ENCODE measurements at places on chromosomes 11 and 22. TPM values are rescaled to one million over a fixed set of nuclear protein-coding genes. Genes with fewer than 3 reads are reported as not detected.

Gene IL18
- 0.29 TPM for total RNA-seq

DNA sequence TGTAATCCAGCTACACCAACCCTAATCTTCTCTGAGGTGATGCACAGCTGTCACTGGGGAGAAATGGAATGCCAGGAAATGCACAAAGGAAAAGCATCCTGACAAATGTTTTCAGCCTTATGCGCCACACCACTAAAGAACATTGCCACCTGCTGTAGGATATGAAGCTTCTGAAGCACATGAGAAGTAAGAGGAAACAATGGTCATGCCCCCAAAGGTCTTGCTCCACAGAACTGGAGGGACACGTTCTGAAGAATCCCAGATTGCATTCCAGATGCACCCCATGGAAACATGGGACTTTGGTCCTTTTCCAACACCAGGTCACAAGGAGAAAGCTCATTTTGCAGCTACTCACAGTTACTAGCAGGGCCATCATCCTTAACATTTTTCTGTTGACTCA lies 48.7 kb upstream of the ZBED5 start:
- DNase-seq: no peak

- no peak for DNase-seq
These were observed 219.1 kb upstream of the CCDC179 start for GRCh38 chr11:23079382-23079813.

Gene PDE3B
- total RNA-seq: 12.3 TPM

DNA sequence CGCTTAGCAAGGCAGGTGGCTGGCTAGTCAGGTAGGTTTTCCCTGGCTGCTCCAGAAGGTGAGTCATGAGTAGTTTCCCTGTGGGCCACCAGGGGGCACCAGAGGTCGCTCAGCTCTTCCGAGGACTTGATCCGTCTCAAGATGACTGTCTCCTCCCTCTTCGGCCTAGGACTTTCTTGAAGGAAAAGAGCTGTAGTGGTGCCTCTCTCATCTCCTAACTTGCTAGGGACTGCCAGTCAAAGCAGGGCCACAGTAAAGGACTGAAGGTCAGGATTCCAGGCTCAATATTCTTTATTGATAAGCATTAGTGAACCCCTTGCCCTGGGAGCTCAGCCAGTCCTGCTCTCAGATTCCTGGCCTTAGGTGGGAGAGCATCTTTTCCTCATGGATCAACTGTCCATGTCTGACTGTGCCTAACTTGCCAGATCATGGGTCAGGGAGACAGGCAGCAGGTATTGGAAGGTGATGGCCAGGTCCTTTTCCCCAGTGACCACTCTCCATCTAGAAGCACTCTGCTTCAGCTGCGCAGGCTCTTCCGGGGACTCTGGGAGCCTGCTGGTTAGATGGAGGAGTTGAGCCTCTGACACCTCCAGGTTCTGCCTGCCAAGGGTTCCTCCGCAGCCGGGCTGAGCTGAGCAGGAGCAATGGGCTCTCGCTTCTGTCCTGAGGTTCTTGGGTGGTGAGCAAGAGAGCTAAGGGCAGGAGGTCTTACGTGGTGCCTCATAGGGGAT lies 1.9 kb downstream of the POLD4 start:
- DNase-seq: no peak

DNA sequence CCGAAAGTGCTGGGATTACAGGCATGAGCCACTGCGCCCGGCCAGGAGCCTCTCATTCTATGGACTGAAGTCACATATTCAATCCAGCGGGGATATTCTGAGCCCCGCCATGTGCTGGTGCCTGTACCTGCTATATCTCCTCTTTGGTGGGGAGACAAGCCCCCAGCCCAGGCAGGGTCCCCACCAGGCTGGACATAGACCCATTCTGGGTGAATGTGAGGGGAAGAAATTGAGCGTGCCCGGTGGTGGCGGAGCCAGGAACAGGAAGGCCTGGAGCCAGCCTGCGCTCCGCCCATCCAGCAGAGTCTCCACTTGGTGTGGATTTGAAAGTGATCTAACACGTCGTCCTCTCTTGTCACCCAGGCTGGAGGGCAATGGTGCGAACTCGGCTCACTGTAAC lies 38.0 kb upstream of the CSNK1E start:
- no peak for DNase-seq

DNA sequence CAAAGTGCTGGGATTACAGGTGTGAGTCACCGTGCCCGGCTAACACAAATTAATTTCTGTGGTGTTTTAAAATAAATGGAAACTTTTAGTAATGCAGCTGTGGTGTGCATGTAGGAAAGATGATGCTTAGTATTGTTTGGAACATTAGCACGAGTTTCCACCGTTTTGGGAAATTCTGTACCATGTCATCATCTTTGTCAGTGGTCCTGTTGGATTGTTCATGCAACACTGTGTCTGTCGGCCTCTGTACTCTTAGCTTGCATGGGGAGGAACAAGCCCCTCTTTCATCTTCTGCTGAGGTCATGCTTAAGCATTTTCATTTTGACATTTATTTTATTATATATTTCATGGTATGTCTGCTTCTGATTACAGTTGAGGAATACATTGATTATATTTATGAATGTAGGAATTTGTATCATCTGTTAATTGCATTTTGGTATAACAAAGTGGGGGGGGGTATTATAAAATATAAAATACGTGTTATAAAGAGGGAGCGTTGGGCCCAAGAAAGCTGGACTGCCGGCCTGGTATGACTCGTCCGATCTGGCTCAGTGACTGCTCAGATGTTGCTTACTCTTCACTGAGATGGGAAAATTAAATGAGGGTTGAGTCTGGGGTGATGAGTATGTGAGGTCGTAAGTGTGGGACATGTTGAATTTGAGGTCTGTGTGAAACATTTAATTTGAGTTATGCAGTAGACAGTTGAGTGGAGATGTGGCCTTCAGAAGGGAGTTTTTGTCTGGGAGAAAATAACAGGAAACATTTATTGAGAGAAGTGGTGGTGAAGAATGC lies 28.7 kb downstream of the CECR2 start:
- no peak for DNase-seq

DNA sequence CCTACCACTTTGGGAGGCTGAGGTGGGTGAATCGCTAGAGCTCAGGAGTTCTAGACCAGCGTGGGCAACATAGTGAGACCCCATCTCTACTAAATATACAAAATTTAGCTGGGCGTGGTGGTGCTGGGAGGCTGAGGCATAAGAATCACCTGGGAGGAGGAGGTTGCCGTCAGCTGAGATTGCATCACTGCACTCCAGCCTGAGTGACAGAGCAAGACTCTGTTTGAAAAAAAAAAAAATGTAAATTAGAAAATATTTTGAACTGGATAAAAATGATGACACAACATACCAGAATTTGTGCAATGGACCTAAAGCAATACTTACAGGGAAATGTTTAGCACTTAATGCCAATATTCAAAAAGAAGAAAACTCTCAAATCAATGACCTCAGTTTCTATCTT lies 46.4 kb downstream of the ATG16L2 start:
- no peak for DNase-seq

Gene HTR3B
- not detected for total RNA-seq

Gene PDGFD
- 29.1 TPM for total RNA-seq

GRCh38 chr11:64762277-64762673 lies 2.5 kb upstream of the PYGM start:
- DNase-seq: no peak

DNA sequence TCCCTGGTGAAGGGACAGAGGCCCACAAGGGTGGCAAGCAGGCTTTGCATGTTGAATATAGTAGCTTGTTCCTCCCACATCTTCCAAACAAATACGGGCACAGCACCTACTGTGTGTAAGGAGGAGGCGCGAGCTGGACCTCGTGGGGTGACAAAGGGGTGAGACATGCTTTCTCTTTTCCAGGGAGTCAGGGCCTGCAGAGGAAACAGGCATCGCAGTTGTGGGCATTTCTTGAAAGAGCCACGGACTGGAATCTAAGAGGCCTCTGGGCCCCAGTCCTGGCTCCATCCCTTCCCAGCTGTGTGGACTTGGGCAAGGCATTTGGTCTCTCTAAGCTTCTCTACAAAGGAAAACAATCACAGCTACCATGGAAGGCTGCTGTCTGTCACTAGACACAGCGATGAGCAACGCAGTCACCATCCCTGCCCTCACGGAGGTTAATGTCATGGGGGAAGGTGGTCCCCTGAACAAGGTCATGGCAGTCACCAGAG lies 13.0 kb upstream of the CDC42EP1 start:
- no peak for DNase-seq

GRCh38 chr11:65187146-65187675 lies 5.5 kb downstream of the CAPN1 start:
- no peak for DNase-seq
